ENCODE measurements at places on chromosomes 16 and 17.

- DNase-seq: no peak
Observed at GRCh38 chr16:75217389-75217851, 1.4 kb upstream of the CTRB1 start.

- DNase-seq: no peak
Observed at GRCh38 chr17:31195305-31195704, 100.5 kb downstream of the NF1 start.

DNA sequence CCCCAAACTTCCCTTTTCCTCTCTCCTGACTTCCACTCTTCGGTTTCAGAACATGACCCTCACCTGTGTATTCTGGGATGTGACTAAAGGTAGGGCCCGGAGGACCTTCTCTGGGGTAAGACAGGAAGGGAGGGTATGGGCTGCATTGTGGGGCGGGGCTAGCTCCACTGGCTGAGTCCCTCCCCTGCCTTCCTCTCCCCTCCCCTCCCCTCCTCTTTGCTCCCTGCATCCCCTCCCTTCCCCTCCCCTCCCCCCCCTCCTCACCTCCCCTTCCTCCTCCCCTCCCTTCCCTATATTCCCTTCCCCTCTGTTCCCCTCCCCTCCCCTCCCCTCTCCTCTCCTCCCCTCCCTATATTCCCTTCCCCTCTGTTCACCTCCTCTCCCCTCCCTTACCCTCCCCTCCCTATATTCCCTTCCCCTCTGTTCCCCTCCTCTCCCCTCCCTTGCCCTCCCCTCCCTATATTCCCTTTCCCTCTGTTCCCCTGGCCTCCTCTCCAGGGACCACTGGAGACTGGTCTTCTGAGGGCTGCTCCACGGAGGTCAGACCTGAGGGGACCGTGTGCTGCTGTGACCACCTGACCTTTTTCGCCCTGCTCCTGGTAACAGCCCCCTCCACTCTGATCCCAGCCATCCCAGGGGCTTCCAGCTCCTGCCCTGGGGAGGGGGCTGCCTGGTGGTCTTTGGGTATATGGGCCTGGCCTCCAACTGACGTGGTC is 11.8 kb downstream of the ADGRG3 start:
- DNase-seq: no peak

GRCh38 chr17:4969047-4969550 is 1.5 kb upstream of the SPAG7 start:
- DNase-seq: no peak

- DNase-seq: no peak
Observed at GRCh38 chr17:57331423-57331822, 75.1 kb downstream of the MSI2 start.

GRCh38 chr17:70049801-70050591 is 25.0 kb upstream of the KCNJ16 start:
- no peak for DNase-seq

GRCh38 chr17:27491713-27492190 is 35.5 kb downstream of the KSR1 start:
- DNase-seq: no peak

- DNase-seq: no peak
Observed at GRCh38 chr17:47857551-47858455, 6.8 kb upstream of the SP6 start.

DNA sequence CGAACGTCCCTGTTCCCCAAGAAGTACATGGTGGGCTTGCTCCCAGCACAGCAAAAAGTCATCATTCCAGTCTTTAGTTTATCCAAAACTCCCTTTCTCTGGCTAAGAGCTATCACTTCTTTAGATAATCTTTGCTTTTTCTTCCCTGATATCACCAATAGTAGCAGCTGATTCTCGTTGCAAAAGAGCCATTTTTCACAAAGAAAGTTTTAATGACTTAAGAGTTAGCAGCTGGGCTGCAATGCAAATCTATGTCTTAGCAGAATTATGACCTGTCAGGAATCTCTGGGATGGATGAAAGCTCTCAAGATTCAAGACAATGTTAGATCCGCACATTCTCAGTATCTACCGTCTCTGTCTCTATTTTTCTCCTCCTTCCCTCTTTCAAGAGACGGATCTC is 53.8 kb downstream of the NXN start:
- no peak for DNase-seq

DNA sequence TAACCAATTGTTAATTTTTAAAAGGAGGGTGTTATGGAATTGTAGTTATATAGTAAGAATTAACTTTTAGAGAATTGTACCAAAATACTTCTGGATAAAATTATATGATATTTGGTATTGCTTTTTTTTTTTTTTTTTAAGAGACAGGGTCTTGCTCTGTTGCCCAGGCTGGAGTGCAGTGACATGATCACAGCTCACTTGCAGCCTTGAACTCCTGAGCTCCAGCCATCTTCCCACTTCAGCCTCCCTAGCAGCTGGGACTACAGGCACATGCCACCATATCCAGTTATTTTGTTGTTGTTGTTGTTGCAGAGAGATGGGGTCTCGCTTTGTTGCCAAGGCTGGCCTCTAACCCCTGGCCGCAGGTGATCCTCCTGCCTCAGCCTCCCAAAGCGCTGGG is 8.5 kb downstream of the ARSG start:
- DNase-seq: no peak

- no peak for DNase-seq
Observed at GRCh38 chr16:84095466-84095865, 21.3 kb downstream of the MBTPS1 start.

- no peak for DNase-seq
Observed at GRCh38 chr17:13212860-13213259, 195.0 kb upstream of the ELAC2 start.

- no peak for DNase-seq
Observed at GRCh38 chr17:3693829-3694231, 2.1 kb downstream of the P2RX5 start.

DNA sequence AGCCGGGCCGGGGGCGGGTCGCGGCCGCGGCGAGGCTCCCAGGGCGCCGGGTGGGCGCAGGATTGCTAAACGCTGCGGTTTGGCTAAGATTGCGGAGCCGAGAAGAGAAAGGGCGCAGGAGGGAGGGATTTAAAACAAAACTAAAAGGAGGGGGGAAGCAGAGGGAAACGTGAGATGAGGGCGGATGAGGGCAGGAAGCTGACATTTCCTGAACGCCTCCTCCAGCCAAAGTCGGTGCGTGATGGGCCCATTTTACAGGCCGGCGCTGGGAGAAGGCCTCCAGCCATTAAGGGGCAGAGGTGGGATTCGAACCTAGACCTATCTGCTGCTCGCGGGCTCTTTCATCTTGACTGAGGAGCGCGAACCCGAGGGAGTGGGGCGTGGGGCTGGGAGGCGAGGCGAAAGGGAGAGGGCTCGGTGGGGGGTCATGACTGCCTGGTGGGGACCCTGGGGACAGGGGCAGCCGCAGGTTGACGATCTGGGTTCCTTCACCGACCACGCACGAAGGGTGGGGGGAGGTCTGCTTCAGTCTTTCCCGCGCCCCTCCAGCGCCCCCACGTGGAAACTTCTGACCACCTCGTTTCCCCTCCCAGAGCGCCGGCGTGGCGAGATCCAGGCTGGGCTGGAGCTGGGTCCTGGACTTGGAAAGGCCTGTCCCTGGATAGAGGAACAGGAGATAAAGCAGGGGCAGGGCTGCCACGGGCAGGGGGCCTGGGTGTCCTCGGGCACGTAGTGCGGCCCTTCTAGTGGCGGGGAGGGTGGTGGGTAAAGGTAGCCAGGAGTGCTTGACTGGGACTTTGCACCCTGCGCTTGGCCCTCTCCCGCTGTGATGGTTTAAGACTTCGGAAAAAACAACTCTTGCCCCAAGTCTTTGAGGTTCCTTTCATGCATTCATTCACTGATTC is 3.8 kb upstream of the TAC4 start:
- DNase-seq: peak; percentile 49

DNA sequence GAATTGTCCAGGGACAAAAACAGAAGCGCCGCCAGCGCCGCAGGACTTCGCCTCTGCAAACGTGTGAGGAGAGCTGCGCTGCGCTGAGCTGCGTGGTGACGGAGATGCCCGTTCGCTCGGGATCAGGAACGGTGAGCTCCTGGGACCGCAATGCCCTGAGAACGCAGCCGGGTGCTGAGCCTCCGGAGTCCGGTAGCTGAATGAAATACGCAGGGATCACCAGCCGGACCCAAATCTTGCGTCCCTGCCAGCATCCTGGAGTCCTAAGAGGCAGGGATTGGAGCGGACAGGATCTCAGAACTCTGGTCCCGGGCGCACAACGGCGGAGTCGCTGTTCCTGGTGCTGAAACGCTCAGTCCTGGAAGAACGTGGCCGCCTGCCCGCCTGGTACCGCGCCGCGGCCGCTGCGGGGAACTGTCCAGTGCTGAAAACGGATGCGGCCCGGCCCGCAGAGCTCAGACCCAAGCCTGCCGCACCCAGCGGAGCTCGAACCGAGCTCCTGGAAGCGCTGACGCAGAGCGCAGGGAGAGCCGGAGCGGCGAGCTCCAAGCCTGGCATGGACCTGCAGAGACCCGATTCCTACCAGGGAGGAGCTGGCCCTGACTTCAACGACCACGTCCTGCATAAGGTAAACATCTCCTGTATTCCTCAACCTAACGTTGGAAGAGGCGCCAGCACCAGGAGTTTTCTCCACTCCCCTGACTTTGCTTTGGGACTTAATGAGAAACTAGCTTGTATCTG is 41.5 kb downstream of the CD300LF start:
- DNase-seq: peak; percentile 57

- DNase-seq: no peak
Observed at GRCh38 chr16:3148256-3149192, 13.7 kb downstream of the ZNF213 start.

- no peak for DNase-seq
Observed at GRCh38 chr16:89693931-89694783, 7.3 kb downstream of the SPATA2L start.

- DNase-seq: no peak
Observed at GRCh38 chr17:1880851-1881630, 51.2 kb downstream of the RPA1 start.

GRCh38 chr16:57609541-57610401 is 18.7 kb upstream of the ADGRG1 start:
- DNase-seq: peak; percentile 69

GRCh38 chr17:20084621-20085282 is 75.6 kb downstream of the SPECC1 start:
- DNase-seq: no peak

GRCh38 chr16:71288570-71288889 is 672 bp downstream of the CMTR2 start:
- no peak for DNase-seq

GRCh38 chr16:17215306-17215705 is 255.5 kb downstream of the XYLT1 start:
- DNase-seq: no peak

- DNase-seq: no peak
Observed at GRCh38 chr16:66578651-66579531, at the start of gene CMTM2. CMTM2 (plus strand) TSS chr16:66579463; CDS start chr16:66579608, 145 bp downstream.

GRCh38 chr17:70011750-70012149 is 63.3 kb upstream of the KCNJ16 start:
- DNase-seq: no peak

DNA sequence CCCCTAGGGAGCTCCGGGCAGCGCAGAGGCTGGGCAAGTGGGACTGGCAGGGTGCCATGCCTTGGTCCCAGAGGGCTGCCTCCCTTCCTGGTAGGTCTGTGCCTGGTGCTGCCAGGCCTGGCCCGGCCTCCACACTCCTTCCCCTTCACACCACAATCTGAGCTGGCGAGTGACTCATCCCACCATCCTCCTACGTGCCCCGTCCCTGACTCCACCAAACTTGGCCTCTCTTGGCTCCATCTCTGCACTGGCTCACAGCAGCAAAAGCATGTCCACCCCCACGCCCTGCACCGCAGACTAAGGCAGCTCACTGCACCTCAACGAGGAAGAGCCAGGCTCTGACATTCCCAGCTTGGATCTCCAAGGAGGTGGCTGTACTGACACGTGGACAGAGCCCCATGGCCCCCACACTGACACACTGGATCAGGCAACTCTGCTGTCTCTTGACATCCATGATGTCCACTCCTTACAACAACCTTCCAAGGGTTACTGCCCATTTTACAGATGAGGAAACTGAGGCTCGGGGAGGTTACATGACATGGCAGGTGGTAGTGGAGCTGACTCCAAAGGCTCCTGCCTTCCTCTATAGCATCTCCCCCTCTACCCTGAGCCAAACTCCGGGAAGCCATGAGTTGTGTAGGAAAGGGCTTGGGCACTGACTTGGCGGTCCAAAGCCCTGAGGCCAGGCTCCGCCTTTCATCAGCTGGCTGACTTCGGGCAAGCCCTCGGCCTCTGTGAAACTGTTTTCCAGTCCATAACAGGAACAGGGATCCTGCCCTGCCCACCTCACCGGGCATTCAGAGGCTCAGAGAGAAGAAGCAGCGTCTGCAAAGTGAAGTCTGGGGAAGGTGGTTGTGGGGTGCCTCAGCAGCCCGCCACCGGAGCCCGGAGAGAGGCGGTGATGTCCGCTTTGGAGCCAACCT is 20.1 kb upstream of the KRT19 start:
- peak; percentile 67 for DNase-seq

- DNase-seq: peak; percentile 75
Observed at GRCh38 chr17:80876950-80877728, 114.5 kb upstream of the CHMP6 start.

DNA sequence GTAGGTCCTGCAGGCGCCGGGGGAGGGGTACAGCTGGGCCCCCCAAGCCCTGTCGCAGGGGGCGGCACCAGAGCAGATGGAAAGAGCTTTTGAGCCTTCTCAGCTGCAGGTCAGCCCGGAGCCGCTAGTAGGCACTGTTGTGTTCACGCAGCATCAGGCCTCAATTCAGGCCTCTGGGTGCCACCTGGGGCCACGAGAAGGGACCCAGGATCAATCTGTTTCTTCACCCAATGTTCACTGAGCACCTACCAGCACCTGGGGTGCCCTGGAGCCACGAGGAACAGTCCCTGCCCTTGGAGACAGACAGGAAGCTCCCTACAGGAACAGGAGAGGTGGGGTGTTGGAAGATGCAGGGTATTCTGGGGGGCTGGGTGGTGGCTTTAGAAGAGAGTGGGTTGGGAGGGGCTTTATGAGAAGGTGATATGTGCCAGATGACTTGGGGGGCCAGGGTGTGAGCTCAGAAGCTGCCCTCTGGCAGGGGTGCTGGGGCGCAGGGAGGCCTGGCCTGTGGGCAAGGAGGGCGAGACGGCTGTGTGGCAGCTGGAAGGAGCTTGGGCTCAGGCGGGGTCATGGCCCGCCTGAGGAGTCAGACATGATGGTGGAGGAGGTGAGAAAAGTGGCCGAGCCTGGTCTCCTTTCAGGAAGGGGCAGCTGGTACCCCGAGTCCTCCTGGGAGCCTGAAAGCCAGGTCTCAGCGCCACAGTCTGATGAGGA is 121.9 kb upstream of the GSE1 start:
- peak; percentile 16 for DNase-seq

DNA sequence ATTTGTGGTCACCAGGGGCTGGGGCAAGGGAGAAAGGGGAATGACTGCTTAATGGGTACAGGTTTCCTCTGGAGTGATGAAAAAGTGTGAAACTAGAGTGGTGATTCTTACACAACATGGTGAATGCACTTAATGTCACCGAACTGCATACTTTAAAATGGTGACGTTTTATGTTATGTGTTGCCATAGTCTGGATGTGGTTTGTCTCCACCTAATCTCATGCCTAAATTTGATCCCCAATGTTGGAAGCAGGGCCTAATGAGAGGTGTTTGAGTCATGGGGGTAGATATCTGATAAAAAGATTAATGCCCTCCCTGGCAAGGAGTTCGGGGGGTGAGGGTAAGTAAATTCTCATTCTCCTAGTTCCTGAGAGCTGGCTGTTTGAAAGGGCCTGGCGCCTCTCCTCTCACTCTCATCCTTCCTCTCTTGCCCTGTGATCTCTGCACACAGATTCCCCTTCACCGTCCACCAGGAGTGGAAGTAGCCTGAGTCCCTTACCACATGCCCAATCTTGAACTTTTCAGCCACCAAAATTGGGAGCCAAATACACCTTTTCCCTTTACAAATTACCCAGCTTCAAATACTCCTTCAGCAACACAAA is 15.3 kb downstream of the XPO6 start:
- DNase-seq: no peak
